ENCODE measurements at places on chromosomes 13 and 19.

- DNase-seq = no peak
Measured at GRCh38 chr13:80858131-80858530, 517.2 kb upstream of the SPRY2 start.

- no peak for DNase-seq
Measured at GRCh38 chr13:31807090-31807541, 67.8 kb downstream of the RXFP2 start.

DNA sequence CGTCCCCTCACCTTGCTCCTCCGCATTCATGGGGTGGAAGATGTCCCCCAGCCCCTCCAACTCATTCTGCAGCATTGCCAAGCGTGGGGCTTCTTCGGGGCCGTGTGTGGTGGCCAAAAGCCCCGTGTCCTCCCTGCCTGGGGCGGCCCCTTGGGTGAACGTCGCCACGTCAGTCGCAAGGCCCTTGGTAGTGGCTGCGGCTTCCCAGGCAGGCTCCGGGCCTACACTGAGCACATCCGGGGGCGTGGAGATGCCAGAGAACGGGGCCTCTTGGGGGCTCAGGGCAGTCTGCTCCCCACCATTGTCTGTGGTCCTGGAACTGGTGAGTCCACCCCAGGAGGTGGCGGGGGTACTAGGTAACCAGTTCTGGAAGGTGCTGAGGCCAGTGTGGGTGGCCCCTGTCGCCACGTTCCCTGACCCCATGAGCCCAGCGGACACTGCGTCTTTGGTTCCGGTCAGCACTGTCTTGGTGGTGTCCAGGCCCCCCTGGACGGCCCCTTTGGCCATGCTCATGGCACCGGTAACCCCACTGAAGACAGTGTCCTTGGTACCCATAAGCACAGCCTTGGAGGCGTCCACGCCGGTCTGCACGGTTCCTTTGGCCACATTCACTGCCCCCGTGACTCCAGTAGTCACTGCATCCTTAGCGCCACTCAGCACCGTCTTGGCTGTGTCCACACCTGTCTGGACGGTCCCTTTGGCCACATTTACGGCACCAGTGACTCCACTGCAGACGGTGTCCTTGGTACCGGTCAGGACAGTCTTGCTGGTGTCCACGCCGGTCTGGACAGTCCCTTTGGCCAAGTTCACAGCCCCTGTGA lies 7.6 kb downstream of the PLIN4 start:
- DNase-seq = no peak

DNA sequence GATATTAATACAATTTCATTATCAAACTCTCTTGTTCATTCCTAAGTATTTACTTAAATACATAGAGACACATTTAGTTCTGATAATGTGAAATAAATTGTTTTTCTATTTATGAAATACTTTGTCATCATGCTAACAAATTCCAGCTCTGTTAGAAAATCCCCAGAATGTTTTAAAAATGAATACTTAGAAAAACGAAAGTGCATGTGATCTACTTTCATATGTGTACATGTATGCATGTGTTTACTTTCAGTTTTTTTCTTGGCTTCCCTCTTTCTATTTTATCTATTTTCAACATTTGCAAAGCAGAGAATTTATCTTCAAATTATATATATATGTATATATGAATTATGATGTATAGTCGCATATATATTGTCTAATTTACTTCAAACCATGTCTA lies 1110.0 kb upstream of the PCDH20 start:
- DNase-seq = no peak

DNA sequence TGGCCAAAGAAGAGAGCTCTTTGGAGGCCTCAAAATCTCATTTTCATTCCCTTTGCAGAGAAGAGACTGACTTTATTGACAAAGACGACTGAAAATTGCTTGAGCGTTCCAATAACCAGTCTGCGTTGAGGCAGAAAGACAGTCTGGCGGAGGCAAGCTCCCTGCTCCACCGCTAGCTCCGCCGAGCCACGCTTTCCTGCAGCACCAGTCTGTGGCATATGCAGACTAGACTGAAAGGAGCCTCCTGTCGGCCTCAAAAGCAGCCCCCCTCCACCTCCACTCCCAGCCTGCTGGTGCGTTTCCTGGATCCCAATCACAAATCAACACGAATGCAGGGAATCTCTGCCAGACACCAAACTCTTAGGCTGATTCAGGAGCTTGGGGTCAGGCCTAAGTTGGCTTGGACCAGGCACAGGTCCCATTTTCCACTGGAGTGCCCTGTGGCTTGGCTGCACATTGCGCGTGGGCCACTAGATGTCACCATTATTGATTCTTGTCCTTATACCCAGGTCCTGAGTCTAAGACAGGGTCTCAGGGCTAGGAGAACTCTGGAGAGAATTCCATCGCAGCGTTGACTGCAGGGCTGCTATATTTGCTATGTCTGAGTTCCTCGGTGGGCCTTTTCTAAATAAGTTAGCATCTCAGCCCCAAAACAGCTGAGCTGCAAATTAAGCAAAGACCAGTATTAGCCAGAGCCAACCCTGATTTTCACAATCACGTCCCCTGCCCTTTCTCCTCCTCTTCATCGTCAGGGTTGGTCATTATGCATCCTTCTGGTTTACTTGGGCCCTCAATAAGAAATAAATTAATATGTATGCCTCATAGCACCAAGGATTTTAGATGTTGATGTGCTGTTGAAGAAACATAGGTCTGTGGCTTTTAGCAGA lies 5.2 kb upstream of the ZNF507 start:
- peak; percentile 38 for DNase-seq

GRCh38 chr13:45602183-45603170 lies 13.1 kb downstream of the ERICH6B start:
- DNase-seq = no peak

DNA sequence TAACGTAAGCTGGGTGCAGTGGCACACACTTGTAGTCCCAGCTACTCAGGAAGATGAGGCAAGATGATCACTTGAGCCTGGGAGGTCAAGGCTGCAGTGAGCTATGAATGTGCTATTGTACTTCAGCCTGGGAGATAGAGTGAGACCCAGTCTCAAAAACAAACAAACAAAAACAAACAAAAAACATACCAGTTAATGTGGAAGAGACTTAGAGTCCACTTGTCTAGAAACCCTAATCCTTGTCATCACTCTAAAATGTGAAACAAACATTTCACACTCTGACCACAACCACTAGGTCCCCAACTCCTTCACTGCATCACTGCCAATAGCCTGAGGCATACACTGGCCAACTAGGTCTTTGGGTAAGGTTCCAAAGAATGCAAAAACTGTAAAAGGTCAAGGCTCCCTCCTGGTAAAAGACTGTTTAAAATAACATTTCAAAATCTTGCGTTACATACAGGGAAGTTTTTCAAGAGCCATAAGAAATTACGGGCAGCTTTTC lies 28.6 kb upstream of the CYP2B6 start:
- no peak for DNase-seq

- DNase-seq = no peak
Measured at GRCh38 chr19:1773184-1773583, 19.9 kb downstream of the ONECUT3 start.

GRCh38 chr19:28883241-28883693 lies 329.7 kb downstream of the UQCRFS1 start:
- peak; percentile 35 for DNase-seq

- no peak for DNase-seq
Measured at GRCh38 chr13:30049692-30050091, 199.3 kb upstream of the UBL3 start.

DNA sequence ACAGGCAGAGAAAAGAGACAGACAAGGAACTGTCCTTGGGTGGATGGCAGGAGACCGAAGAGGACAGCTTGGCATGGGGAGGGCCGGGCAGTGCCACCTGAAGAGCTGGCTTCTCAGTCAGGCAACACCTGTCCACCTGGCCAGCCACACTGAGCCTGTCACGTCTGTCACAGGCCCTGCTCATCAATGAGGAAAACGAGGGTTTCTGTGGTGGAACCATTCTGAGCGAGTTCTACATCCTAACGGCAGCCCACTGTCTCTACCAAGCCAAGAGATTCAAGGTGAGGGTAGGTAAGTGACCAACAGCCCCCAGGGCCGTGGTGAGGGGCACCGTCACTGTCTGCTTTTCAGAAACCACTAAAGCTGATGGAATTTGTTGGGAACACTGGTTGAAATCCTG lies 11.2 kb upstream of the PROZ start:
- no peak for DNase-seq

- DNase-seq = peak; percentile 74
Measured at GRCh38 chr13:66410314-66410713, 819.8 kb downstream of the PCDH9 start.

GRCh38 chr13:111950697-111951096 lies 116.3 kb upstream of the SOX1 start:
- no peak for DNase-seq

- no peak for DNase-seq
Measured at GRCh38 chr19:27918818-27919217, 1294.1 kb downstream of the UQCRFS1 start.

- peak; percentile 35 for DNase-seq
Measured at GRCh38 chr13:100694722-100695508, 20.3 kb upstream of the TMTC4 start.

DNA sequence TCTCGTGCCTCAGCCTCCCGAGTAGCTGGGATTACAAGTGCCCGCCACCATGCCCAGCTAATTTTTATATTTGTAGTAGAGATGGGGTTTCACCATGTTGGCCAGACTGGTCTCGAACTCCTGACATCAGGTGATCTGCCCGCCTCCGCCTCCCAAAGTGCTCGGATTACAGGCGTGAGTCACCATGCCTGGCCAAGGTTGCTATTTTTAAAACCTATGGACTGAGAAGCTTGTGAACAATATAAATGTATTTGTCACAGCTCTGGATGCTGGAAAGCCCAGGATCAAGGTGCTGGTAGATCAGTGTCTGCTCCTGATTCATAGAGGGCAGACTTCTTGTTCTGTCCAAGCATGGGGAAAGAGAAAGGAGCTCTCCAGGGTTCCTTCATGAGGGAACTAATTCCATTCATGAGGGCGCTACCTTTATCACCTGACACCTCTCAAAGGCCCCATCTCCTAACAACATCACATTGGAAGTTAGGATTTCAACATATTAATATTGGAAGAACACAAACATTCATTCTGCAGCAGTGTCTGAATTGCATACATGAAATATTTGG lies 16.1 kb downstream of the CARD8 start:
- no peak for DNase-seq

DNA sequence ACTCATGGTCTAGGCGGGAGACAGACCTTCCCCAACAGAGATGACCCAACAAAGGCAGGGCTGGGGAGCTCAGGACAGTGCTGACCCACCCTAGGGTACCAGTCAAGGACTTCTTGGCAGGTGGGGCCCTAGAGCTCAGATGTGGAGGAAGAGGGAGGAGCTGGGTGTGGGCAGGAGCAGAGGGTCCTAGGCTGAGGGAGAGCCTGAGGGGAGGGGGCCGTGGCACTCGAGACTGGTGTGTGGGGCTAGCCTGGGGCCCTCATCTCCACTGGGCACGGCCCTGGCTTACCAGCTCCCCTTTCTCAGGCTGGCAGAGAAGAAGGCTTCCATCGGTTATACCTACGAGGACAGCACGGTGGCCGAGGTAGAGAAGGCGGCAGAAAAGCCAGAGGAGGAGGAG lies 18.6 kb downstream of the CLASRP start:
- no peak for DNase-seq

DNA sequence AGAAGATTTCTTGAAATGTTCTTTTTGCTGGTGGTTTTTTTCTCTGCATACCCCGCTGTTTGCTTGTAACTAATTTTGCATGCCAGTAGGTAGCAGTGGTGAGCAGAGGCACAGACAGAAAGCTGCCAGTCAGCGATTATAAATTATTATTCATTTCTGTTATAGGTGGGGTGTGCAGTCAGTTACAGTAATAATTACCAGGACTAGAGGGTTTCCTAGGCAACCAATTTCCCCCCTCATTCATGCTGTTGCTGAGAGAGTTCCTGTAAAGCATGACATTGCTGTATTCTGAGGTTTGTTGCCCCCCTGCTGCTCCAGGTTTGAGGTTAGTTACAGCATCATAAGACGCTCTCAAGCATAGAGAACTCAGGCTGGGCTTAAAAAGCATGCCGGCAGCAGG lies 104.5 kb downstream of the URI1 start:
- DNase-seq = peak; percentile 5

- DNase-seq = peak; percentile 28
Measured at GRCh38 chr19:1237027-1237659, 662 bp downstream of the CBARP start.

DNA sequence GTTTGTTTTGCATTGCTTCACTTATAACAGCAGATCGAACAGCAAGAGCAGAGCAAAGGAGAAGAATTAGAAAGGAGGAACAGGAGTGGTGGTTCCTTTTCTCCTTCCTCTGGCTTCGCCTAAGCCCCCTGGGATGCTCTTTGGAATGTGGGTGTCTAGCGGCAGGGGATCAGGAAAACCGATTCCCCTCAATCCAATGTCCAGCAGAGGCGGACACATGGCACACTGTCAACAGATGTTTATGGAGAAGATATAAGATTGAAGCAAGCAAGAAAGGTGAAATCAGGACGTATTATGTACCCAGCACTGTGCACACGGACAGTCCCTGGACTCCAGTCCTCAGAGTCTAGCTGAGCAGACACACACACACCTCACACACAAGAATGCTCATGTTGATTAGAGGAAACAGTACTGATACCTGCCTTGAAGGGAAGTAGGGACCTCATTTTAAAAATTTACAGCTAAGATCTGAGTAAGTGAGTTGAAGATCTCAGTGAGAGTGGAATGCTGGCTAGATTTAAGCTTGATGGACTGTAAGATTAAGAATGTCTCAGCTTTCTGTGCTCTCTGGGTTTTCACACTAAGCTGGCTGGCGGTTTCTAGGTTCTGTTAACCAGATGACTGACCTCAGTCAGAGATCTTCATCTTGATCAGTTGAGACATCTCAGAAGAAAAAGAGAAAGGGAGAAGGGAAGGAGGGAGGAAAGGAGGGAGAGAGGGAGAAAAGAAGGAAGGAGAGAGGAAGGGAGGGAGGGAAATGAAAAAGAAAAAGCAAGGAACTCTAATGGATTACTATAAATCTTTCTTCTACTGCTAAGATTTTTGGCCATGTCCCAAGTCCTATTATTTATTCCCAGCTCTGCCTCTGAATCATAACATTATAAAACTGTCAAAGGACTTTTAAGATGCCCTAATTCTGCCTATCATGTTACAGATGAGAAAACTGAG lies 44.8 kb downstream of the FLT1 start:
- peak; percentile 66 for DNase-seq

DNA sequence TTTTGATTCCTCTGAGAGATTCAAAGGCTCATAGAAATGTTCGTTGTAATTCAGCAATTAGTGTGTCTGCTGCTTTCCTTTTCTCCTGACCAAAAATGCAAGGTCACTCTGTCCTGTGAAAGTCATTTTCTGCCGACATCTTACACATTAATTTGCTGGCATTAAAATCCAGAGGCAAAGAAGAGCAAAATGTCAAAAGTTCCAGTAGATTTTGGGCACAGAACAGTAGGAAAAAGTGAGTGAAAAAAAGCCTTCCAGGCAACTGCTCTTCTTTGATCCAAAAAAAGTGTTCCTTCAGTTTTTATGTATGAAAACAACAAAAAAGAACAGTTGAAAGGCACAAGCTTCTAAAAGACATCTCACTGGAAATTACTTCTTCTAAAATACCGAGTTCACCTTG lies 413.8 kb downstream of the FOXO1 start:
- DNase-seq = no peak
